ENCODE measurements at places on chromosomes 6 and 20.

GRCh38 chr6:132187816-132188215 lies 213.5 kb downstream of the MOXD1 start:
- no peak for DNase-seq

DNA sequence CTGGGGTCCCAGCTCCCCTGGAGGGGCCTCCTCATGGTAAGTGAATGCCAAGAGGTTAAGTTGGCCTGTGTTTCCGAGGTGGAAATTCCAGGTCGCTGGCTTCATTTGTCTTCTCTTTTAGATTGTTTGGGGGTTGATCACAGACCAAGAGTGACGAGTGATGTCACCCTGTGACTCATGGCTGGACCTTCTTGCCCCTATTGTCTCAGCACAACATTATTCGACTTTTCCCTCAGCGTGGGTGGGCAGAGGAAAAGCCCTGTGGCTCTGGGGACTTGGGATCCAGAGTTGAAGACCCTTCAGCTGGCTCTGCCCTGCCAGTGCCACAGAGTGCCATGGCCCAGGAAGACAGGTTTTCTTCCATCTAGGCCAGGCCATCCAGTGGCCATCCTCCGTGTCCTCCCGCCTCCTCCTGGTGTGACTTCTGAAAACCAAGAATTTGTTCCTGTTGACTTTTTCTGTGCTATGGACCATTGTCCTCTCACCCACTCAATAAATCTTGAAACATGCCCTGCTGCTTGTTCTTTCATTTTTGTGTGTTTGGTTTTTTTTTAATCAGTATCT lies 15.4 kb upstream of the SNHG17 start:
- no peak for DNase-seq

GRCh38 chr6:29694637-29695036 lies 13.7 kb upstream of the ZFP57 start:
- DNase-seq = no peak

GRCh38 chr6:39298061-39298460 lies 16.2 kb downstream of the KCNK17 start:
- DNase-seq = no peak

GRCh38 chr20:55095745-55096400 lies 620.5 kb downstream of the DOK5 start:
- no peak for DNase-seq

DNA sequence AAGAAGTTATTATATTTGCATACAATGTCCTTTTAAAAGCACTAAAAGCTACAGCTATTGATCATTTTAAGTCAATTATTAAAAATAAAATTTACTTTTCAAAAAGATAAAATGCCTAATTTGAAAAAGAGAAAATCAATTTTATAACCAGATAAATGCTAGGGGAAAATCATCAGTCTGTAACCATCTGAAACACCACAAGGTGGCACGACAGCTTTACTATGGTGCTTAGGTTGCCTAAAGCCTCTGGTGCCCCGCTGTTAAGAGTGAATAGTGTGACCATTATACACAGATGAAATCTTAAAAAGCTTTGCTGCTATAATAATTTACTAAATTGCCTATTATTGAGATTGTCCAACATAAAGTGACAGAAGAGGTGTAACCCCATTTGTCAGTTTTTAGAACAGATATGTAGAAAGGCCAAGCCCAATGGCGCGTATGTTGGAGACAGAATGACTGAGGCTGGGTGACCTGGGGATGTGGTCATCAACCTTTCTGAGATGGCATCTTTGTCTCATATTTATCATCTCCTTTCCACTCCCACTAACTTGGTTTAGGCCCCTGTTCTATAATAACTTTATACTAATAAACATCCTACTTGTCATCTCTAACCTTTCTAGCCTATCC lies 100.8 kb downstream of the MOXD1 start:
- peak; percentile 24 for DNase-seq

- DNase-seq = no peak
Observed at GRCh38 chr6:17423026-17423425, 29.6 kb downstream of the CAP2 start.

- no peak for DNase-seq
Observed at GRCh38 chr20:1448081-1448620, 18.5 kb downstream of the NSFL1C start.

DNA sequence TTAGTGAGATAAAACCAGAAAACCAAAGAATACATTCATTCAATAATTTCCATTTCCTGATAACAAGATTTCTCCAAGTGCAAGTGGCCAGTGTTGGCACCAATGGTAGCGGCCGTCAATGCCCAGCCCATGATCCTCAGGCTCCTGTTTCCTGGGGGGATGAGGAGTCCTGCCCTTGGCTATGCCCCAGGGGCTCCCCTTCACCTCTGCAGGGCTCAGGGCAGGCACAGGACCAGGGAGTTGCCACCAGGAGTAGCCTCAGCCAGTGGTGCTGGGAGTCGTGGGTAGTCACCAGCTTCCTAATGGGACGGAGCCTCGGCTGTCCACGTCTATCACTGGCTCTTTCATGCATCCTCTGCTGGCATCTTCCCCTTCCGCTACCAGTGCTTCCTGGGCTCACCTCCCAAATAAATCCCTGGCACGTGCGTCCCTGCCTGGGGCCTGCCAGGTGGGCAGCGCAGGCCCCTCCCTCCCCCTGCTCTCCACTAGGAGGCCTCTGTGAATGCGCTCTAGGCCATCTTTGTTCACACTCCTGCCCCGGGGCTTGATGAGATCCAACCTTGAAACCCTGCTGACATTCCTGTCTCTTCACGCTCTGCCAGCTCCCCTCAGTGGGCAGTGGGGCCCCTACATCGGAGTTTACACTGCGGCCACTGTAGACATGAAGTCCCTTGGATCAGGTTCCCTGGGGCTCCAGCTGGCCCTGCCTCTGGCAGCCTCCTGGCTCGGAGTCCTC lies 215.7 kb downstream of the SYNDIG1 start:
- no peak for DNase-seq

DNA sequence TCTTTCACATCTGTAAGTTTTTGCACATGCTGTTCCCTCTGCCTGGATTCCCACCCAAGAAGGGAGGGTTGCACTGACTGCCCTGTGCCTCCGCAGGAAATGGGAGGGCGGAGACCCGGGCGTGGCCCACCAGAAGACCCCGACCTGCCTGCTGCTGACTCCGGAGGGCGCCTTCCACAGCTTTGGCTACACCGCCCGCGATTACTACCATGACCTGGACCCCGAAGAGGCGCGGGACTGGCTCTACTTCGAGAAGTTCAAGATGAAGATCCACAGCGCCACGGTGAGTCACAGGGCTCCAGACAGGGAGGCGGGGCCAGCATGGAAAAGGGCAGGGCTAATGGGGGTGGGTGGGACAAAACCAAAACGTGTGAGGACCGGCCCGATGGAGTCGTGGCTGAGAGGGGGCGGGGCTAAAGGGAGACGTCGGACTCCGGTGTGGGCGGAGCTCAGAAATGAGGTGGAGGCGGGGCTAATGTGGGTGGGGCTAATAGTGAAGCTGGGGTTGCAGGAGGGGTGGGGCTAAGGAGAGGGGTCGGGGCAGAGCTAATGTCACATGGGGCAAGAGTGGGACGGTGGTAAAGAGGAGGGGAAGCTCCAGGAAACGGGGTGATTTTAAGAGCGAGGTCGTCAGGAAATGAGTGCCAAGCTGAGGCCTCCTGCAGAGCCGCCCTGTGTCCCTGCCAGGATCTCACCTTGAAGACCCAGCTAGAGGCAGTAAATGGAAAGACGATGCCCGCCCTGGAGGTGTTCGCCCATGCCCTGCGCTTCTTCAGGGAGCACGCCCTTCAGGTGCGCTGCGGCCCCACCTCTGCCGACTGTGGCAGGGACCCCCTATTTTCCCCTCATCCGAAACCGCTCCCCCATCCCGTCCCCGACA lies 12.6 kb downstream of the HSPA12B start:
- peak; percentile 69 for DNase-seq

DNA sequence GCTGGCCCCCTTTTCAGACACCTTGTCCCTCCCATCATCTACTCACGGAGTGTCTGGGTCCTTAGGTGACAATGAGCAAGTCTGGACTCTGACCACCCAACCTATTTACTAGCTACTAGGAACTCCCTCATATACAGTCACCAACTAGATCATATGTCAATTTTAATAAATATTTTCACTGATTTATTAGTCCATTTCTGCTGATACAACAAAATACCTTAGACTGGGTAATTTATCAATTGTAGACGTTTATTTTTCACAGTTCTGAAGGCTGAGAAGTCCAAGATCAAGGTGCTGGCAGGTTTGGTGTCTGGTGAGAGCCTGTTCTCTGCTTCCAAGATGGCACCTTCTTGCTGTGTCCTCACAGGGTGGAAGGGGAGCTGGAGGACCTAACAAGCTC lies 229.7 kb downstream of the PTPRT start:
- DNase-seq = no peak

DNA sequence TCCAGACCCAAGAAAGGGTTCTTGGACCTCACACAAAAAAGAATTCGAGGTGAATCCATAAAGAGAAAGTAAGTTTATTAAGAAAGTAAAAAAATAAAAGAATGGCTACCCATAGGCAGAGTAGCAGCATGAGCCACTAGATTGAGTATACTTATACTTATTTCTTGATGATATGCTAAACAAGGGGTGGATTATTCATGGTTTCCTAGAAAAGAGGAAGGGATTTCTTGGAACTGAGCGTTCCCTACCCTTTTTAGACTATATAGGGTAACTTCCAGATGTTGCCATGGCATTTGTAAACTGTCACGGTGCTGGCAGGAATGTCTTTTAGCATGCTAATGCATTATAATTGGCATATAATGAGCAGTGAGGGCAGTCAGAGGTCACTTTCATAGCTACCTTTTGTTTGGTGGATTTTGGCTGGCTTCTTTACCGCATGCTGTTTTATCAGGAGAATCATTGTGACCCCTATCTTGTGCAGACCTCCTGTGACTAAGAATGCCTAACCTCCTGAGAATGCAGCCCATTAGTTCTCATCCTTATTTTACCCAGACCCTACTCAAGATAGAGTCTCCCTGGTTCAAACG lies 44.3 kb downstream of the TENT5A start:
- no peak for DNase-seq

GRCh38 chr20:22829356-22829755 lies 205.8 kb upstream of the SSTR4 start:
- no peak for DNase-seq

- peak; percentile 13 for DNase-seq
Observed at GRCh38 chr6:99241905-99242534, 107.5 kb downstream of the FAXC start.

- DNase-seq = peak; percentile 41
Observed at GRCh38 chr6:131532580-131533039, 40.4 kb upstream of the ARG1 start.

DNA sequence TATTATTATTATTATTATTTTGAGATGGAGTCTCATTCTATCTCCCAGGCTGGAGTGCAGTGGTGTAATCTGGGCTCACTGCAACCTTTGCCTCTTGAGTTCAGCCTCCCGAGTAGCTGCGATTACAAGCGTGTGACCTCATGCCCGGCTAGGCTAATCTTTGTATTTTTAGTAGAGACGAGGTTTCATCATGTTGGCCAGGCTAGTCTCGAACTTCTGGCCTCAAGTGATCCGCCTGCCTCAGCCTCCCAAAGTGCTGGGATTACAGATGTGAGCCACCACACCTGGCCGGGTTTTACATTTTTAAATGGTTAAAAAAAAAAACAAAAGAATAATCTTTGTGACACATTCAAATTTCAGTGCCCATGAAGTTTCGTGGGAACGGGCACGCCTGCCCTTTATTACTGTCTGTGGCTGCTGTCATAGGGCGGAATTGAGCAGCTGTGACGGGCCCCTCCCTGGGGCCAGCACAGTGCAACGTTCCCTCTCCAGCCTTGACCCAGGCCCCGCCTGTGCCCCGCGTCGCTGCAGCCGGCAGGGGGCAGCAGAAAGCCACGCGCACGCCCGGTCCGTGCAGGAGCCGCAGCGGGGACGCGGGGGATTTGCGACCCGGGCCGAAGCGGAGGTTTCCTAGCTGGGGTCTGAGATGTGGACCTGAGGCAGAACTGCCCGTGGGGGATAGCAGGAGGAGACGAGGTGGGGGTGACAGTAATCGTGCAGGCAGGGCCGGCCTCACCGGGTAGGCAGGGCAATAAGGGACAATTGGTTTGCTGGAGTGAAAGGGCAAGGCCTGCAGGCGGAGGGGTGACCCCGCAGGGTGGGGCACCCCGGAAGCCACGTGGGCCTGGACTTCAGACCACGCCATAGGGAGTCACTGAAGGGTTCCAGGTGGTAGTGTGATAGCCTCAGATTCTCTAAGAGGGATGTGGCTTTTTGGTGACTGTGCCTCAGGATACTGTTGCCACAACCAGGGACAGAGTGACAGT lies 54.3 kb downstream of the SYTL3 start:
- DNase-seq = peak; percentile 92

GRCh38 chr6:121810158-121811032 lies 374.9 kb downstream of the GJA1 start:
- no peak for DNase-seq

GRCh38 chr6:6008089-6008647 lies 1.4 kb upstream of the NRN1 start:
- peak; percentile 53 for DNase-seq

DNA sequence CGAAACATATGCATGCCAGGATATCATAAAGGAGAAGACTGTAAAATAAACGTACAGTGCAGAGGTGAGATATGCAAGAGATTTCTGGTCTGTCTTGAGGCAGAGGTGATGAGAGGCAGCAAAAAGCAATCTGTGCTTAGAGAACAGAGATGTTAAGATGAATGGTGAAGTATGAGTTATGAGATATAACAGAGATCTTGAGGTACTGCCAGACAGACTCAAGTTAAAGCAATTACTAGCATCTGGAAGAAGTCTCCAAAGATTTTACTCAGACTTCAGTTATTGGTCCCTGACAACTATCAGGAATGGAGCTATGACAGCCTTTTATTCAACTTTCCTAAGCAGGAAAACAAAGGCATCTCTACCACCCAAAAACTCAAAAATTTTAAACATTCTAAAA lies 122.8 kb upstream of the DST start:
- DNase-seq = no peak

GRCh38 chr6:127178746-127179145 lies 60.3 kb downstream of the RSPO3 start:
- no peak for DNase-seq

DNA sequence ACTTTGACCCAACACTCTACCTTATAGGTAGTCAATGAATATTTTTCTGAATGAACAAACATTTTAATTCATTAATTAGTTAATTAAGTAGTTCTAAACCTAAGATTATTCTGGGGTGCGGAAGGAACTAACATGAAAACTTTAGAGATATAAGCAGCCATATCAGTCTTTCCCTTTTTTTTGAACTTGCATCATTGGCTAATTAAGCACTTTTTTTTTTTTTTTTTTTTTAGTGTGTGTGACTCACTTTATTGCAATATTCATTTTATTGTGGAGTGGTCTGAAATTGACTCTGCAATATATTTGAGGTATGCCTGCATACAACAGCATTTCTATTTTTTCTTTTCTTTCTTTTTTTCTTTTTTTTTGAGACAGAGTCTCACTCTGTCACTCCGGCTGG lies 21.8 kb upstream of the AMD1 start:
- no peak for DNase-seq

DNA sequence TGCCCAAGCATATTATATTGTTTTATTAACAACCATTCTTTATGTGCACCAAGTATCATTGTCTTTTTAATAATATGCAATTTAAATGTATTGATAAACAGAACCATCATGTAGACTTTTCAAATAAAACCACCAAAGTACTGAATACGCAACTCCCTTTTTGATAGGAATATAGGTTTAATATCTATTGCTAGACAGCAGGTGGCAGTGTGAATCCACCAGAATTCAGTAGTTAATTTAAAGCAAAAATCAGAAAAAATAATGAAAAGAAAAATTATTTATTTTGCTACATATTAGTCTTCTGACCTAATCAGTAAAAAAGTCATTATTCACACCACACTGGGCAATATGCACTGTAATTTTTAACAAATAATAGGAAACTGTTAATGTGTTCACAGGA lies 143.7 kb downstream of the KLHL32 start:
- no peak for DNase-seq

Measured in GM13976 (cell line).